Endodermal cell (in vitro differentiated cells): ENCODE measurements at places on chromosomes 11 and 22. TPM values are rescaled to one million over a fixed set of nuclear protein-coding genes. Genes with fewer than 3 reads are reported as not detected.

DNA sequence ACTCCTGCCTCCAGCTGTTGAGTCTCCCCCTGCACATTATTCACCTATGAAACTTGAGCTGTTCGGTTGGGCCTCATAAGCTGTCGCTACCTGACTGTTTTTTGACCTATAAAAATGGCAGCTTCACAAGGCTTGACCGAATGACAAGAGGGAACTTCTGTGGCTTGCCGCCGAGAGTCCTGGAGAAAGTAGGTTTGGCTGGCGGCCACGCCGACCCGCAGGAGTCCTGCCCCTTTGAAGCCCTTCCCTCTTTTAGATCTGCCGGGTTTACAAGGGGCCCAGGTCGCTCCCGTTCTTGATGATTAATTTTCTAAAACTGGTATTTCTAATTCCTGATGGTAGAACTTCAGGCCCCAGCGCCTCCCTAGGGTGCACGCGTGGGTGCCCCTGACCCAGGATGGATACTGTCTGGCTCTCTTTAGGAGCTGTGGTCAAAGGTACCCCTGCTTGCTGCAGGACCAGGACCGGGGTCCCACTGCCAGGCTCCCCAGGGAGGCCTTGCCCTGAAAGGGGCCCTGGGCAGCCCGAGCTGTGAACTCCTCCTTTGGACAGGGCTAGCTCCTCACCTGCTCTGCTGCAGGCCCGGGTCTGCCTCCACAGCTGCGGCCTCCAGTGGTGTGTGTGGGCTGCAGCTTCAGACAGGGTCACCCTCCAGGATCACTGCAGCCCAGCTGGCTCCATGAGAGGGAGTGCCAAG lies 171.8 kb downstream of the CTTN start:
- no peak overlapping the region for H3K4me3 ChIP-seq
- peaks cover 3% of the 10 kb centered on the region for H3K4me1 ChIP-seq

DNA sequence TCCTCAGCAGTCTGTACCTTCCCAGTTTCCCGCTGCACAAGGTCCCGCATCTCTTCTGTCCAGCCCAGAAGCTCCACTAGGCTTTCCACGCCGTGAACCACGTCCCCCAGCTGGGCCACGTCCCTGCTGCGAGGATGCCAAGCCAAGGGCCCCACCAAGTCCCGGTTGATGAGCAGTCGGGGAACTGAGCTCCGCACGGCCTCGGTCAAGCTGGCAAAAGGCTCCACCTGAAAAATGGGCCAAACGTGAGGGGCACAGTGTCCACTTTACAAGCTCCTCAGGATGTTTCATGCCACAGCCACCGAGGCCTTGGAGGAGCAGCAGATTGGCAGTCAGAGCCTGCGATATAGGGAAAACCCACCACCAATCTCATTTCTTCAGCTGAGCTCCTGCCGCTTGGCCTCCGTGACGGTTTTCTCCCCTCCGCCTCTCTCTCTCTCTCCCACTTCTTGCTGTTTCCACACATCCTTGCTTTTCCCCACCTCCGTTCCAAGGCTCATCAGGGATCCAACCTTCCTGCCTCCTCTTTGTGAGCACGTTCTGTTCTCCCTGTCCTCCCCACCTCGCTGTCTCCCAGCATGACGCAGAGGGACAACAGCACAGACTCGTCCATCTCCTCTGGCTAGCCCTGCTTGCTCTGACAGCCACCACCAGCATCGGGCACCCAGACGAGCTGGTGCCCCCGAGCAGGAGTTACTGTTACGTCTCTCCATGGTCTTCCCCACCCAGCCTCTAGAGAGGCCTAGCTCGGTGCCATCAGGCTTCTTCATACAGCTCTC lies 11.5 kb downstream of the RIC8A start:
- no peaks in the 10 kb centered on the region for H3K4me1 ChIP-seq
- H3K4me3 ChIP-seq = no peak overlapping the region
- peaks cover 22% of the 10 kb centered on the region for H3K36me3 ChIP-seq
- no peaks in the 10 kb centered on the region for H3K27me3 ChIP-seq

- H3K27ac ChIP-seq = peak overlapping the region; percentile 71
- peaks cover 39% of the 10 kb centered on the region for H3K36me3 ChIP-seq
- peak overlapping the region; percentile 90 for H3K4me3 ChIP-seq
- no peaks in the 10 kb centered on the region for H3K27me3 ChIP-seq
- H3K4me1 ChIP-seq = no peaks in the 10 kb centered on the region
Observed at GRCh38 chr11:62671236-62671607, 251 bp upstream of the UQCC3 start.

GRCh38 chr11:57491371-57492061 lies 24.0 kb downstream of the SLC43A1 start:
- H3K4me3 ChIP-seq = no peak overlapping the region
- no peaks in the 10 kb centered on the region for H3K4me1 ChIP-seq
- H3K27me3 ChIP-seq = no peaks in the 10 kb centered on the region
- H3K36me3 ChIP-seq = no peaks in the 10 kb centered on the region
- H3K27ac ChIP-seq = no peak overlapping the region

- no peak for DNase-seq
- H3K27me3 ChIP-seq = peaks cover 37% of the 10 kb centered on the region
- no peak overlapping the region for H3K27ac ChIP-seq
- H3K4me3 ChIP-seq = no peak overlapping the region
Observed at GRCh38 chr11:11476499-11476898, 123.4 kb upstream of the CSNK2A3 start.

Gene CARD18
- total RNA-seq = not detected in 3 replicates
